NCI-H82 (cell line): ENCODE measurements at places on chromosomes 7 and 10.
A peak's percentile ranks its signal among the peaks of the same experiment; 100 is the strongest.

- DNase-seq: no peak
Observed at GRCh38 chr10:62069452-62070178, 168.1 kb downstream of the ARID5B start.

DNA sequence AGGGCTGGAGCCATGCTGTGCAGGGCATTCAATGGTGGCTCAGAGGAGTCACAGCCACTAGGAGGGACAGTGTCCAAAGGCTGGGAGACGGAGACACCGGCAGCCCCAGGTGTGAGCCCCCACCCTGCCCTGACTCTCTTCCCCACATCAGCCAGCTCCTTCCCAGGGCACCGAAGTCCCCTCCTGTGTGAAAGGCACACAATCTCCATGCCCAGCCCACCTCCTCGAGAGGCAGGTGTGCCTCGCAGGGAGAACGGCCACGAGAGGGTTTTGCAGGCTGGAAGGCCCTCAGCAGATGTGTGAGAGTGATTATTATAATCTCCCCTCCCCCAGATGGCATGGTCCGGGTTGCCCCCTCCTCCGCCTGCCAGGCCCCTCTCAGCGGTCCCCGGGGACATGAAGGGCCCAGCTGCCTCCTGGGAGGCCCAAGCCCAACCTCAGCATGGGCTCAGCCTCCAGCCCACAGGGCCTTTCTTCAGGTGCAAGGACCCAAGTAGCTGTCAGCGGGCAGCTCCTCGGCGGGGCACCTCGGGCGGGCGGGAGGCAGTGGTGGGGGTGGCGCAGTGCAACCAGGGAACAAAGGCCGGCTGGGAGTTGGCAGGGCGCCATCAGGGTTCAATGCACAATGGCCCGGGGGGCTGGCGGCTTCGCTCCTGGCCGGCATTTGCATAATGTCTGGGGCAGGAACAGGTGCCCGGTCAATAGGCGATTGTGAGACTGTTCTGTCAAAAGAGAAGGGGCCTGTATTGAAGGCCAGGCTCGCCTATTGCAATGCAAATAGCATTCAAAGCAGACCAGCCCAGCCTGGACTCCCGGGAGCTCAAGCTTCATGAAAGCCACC lies 155.3 kb upstream of the ZMIZ1 start:
- peak; percentile 94 for DNase-seq

DNA sequence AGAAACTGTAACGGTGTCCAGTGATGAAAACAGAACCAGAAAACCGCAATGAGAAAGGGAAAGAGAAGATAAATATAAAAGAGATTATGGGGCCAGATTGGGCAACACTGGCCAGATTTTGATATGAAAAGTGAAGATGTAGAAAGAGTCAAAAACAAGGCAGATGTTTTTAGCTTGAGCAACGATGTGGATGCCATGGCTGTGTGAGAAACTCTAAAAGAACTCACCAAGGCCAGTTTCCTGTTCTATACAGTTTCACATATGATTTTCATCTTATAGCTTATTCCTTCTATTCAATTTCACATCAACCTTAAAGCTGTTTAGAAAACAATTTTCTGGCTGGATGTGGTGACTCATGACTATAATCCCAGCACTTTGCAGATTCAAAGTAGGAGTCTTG lies 36.3 kb downstream of the CSTF2T start:
- no peak for DNase-seq

DNA sequence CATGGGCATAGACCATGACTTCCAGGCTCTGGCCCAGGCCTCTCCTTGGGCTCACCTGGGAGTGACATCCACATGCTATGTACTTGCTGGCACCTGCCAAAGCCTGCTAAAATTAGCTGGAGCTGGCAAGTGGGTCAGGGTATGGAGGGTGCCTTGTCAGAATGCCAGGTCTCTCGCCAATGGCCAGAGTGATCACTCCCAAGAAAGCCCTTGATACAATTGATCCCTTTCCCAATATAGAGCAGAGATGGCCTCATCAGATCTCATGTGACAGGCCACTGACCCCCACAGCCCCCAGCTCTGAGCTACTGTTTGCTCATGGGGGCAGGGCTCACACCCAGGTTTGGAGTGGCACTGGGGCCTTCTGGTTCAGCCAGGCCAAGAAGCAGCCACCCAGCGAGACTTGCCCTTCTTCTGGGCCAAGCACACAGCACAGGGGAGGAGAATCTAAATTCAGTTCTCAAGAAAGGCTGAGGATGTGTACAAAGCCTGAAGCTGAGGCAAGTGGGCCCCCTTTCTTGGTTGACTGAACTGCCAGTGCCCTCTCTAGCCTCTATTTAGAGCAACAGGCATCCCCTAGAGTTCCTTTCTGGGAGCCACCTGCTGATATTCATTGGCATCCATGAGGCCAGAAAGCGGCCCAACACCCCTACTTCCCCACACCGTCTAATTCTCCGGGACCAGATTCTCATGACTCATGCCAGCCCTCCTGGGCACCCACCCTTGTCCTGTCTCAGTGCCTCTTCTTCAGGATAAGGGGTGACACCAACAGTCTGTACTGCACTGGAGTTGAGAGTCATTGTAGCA lies 18.9 kb upstream of the MYL7 start:
- no peak for DNase-seq

- no peak for DNase-seq
Observed at GRCh38 chr7:30053068-30053467, 24.9 kb downstream of the PLEKHA8 start.

DNA sequence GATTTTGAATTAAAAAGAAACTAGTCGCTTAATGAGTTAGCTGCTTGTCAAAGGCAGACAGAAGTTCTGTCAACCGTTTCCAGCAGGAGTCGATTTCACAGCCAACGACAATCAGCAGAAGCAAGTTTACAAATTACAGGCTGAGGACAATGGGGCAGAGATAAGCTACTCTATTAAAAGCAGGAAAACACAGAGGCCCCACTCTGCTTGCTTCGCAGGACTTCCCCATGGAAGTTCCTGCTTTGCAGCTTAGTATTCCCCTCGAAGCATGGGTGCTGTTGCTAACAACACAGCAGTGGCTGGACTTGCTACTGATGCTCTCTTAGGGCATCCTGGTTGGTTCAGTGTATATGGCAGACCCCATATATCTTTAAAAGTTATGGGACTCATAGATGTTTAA lies 50.8 kb upstream of the KLF6 start:
- peak; percentile 5 for DNase-seq

- no peak for DNase-seq
Observed at GRCh38 chr7:73786588-73786987, 16.5 kb upstream of the CLDN3 start.

DNA sequence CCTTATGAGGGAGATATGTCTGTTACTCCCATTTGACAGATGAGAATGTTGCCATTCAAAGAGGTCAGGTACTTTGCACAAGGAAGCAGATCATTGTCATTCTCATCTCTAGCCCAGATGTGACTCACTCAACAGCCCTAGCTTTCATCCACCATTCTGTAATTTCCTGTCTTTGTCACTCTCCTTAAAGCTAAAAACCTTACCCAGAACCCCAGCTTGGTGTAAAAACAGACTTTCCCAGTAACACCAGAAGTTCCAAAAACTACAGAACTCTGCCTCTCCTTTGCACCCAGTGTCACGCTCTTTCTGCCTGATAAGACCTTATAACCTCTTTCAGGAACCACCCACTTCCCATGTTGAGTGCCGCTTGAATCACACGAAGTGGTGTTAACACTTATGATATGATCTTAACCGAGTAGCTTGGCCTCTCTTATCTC lies 89.1 kb upstream of the SP4 start:
- DNase-seq: no peak

DNA sequence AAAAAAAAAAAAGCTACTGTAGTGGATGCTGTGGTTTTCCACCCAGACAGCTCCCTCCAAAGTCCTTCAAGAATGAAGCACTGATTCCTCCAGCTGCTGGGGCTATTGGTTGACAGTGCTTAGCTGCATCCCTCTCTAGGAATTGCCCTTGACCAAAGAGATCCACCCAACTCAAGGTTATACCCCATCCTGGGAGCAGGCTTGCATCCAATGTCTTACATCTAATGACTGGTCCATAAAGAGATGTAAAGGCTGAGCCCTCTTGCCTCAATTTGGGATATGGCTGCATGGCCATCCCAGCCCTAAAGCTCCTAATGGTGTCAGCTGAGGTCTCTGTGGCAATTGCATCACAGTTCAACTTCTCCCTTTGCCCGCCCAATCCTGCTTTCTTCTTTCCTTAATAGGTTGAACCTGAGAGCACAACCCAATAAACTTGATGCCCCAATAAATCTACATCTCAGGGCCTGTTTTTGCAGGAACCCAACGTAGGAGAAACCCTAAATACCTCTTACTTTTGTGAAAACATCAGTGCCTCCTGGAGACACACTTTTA lies 4.4 kb downstream of the GPR37 start:
- DNase-seq: no peak

GRCh38 chr7:84838857-84839256 lies 348.0 kb downstream of the SEMA3D start:
- DNase-seq: no peak

DNA sequence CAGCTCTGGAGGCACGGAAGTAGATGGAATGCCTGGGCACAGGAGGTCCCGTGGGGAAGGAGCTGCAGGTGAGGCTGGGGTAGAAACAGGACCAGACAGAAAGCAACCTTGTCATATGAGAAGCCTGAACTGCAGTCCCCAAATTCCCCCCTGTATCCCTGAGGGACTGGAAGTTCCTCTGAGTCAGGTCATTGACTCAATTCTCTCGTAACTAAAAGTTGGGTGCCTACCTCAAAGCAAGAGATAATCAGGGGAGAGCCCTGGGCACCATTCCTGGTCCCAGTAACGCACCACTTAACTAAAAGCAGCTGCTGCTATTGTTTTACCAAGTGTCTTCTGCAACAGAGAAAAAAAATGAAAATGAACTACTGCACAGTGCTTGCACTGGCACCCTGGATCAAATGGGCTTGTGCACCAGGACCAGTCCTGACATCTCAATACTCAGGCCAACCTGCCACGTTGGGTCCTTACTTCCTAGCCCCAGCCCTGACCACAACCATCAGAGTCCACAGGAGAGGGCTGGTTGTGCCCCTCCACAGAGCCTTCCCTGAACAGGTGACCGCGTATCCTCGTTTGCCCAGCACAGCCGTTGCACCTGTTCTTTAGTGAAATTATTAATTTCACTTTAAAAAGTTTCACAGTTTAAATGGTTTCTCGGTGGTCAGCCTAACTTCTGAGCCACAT lies 79.3 kb downstream of the GRID1 start:
- no peak for DNase-seq

DNA sequence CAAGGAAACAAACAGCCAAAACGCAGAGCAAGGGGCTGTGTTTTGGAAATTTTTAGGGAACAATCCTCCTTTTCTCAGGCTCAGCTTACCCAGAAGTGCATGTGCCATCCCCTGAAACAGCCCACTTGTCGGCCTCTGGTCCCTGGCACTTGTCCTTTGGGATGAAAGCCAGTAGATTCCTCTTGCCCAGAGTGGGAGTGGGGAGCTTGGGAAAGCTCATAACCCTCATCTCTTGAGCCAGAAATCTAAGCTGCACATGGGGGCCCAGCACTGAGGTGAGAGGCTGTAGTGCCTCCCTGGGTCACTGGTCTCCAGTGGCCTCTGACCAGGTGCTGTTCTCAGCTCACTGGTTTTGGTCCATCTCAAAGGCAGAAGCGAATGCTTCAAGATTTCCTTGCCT lies 150.3 kb downstream of the RNF216 start:
- no peak for DNase-seq

GRCh38 chr10:69899727-69900595 lies 98.3 kb downstream of the COL13A1 start:
- no peak for DNase-seq

- DNase-seq: no peak
Observed at GRCh38 chr7:38934051-38934450, 25.1 kb upstream of the VPS41 start.

- peak; percentile 75 for DNase-seq
Observed at GRCh38 chr10:120456626-120457430, at the start of gene PLPP4. PLPP4 (plus strand) TSS chr10:120457227; CDS start chr10:120457306, 79 bp downstream.

DNA sequence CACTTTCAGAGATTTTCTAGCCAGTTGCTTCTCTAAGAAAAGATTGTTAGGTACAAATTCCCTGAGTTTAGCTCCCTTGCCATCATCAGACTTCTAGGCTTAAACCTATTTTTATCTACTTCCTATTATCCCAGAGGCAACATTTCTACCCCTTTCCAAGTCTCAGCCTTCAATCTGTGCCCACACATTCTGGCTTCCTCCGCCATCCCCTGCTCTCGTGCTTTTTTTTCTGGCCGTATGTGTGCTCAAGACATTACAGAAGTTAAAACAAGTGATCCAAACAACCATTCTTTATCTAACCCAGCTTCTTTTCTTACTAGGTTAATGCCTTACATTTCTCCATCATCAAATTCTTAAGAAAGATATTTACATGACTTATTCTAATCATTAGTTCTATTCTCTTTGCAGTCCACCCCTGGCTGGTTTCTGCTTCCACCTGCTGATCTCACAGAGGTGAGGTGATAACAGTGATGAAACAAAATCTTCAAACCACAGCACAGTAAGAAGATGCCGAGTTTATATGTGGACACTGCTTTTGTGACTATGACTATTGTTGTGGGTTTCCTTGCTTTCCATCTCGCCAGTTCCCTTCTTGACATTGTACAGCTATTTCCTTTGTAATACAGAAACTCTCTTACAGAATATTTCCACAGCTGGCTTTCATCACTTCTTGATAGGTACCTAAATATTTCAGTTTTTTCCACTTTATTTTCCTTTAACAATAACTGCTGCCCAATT lies 18.3 kb upstream of the CDK6 start:
- no peak for DNase-seq

DNA sequence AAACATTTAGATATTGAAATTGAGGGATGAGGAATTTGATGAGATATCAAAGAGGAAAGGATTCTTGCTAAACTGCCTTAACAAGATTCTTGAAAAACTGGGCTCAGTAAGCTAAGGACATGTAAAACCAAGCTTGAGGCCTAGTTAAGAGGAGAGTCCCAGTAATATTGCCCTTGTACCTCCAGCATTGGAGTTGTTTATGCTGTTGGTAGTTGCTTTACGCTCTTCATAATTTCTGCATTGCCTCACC lies 156.1 kb upstream of the TRIM24 start:
- no peak for DNase-seq

- peak; percentile 93 for DNase-seq
Observed at GRCh38 chr7:36045830-36046341, 107.2 kb upstream of the EEPD1 start.

GRCh38 chr10:127486355-127486754 lies 62.8 kb upstream of the NPS start:
- peak; percentile 9 for DNase-seq

- no peak for DNase-seq
Observed at GRCh38 chr10:95605163-95605562, 44.0 kb upstream of the SORBS1 start.

GRCh38 chr10:6363511-6363910 lies 160.8 kb downstream of the PFKFB3 start:
- no peak for DNase-seq

GRCh38 chr7:98314469-98314868 lies 33.0 kb downstream of the BRI3 start:
- DNase-seq: no peak
